ENCODE measurements at places on chromosomes 13 and 19.
A peak's percentile ranks its signal among the peaks of the same experiment; 100 is the strongest.

- DNase-seq = peak; percentile 23
These were observed at the start of gene ZNF709 for GRCh38 chr19:12484371-12485051. ZNF709 (minus strand) TSS chr19:12484816; CDS start chr19:12484657, 159 bp downstream.

GRCh38 chr13:48585456-48585840 lies 52.6 kb upstream of the RCBTB2 start:
- no peak for DNase-seq

- DNase-seq = no peak
These were observed 25.9 kb upstream of the OR10H2 start for GRCh38 chr19:15701757-15702533.

- DNase-seq = peak; percentile 95
These were observed 3.4 kb upstream of the EMP3 start for GRCh38 chr19:48321622-48322591.

DNA sequence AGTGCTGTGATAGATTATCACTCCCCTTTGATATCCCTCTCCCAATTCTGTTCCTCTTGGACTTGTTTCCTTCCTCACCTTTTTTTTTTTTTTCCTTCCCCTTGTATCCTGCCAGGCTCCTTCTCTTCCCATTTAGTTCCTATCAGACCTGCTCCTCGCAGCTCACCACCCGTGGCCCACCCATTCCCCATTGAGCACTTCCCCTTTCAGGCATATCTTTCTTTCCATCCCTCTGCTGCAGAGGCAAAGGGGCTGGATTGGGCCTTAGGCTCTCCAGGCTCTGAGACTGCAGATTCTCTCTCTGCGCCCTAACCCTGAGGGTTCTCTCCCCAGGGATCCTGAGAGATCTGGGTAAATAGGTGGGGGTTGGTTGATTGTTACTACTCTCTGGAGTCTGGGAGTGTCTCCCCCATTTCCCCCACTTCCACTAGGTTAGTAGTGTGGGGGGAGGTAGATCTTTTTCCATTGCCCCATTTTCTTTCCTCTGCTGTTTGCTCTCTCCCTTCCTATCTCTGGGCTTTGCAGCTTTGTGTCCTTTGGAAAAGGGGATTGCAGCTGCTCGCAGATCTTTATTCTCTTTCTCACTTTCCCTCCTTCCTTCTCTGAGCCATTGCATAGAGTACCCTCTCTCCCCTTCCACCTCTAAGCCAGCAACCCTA lies 2.3 kb downstream of the ARHGAP35 start:
- no peak for DNase-seq

- DNase-seq = no peak
These were observed 2.7 kb upstream of the ZFP82 start for GRCh38 chr19:36420961-36421748.

- no peak for DNase-seq
These were observed 56.3 kb upstream of the DCT start for GRCh38 chr13:94535775-94536174.

- no peak for DNase-seq
These were observed 123.2 kb downstream of the ENOX1 start for GRCh38 chr13:43663474-43664090.

GRCh38 chr13:21232599-21232998 lies 56.1 kb downstream of the MRPL57 start:
- no peak for DNase-seq

GRCh38 chr13:113027095-113027494 lies 58.1 kb downstream of the MCF2L start:
- no peak for DNase-seq

- no peak for DNase-seq
These were observed 382.8 kb upstream of the ZNF507 start for GRCh38 chr19:31962561-31962996.

- DNase-seq = no peak
These were observed 380.7 kb downstream of the SLITRK5 start for GRCh38 chr13:88051746-88052482.

DNA sequence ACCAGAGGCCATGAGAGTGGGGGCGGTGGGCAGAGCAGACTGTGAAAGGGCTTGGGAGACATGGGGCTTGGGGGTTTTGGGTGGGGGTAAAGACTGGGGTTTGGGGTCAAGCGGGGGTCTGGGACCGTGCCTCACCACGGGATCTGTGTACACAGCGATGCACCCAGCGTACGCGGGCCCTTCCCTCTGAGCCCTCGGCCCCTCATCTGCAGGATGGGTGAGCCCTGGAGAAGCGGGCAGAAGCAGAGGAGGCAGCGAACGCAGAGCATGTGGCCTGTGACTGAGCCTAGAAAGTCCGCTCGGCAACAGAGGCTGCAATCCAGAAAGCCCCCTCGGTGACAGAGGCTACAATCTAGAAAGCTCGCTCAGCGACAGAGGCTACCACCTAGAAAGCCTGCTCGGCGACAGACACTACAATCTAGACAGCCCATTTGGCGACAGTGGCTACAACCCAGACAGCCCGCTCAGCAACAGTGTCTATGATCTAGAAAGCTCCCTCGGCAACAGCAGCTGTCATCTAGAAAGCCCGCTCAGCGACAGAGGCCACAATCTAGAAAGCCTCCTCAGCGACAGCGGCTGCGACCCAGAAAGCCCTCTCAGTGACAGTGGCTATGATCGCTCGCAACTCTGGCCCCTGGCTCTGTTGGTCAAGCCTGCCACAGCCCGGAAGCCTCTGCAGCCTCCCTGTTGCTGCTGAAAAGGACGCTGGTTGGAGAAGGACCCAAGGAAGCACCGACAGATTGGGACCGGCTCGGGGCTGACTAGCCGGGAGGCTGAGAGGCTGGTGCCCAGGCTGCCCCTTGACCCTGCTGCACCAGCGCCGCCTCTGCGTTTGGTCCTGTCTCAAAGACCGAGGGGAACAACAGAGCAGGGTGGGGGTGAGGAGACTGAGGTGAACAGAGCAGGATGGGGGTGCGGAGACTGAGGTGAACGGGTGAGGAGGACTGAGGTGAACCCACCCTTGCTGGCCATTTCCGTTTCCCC lies 68.6 kb downstream of the SPACA7 start:
- no peak for DNase-seq

- DNase-seq = no peak
These were observed 10.2 kb downstream of the KRI1 start for GRCh38 chr19:10555610-10555973.

DNA sequence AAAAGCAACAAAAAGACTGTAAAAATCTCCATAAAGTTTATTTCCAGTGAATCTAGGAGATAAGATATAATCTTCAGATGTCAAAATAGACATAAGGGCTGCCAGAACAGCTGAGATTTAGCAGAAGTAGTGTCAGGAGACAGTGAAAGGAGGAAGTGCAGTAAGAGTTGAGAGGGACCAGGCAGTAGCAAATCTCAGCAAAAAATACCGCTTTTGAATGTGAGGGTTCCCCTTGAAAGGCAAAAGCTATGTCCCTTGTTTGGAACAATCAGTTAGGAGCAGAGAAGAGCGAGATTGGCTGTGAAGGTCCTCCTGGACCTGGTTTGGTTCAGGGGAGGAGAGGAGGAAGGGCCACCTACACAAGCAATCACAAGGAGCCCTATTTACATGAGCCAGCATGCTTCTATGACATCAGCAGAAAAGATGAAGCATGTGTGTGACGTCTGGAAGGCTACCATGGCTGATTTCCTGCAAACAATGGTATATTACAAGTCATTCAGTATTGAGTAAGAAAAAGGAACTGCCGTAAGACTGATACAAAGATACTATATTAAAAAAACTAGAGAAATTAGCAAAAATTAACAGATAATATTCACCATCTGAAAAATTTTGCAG lies 98.9 kb upstream of the SIAH3 start:
- DNase-seq = no peak

GRCh38 chr13:100304229-100304628 lies 215.3 kb downstream of the PCCA start:
- no peak for DNase-seq

- no peak for DNase-seq
These were observed 15.6 kb downstream of the EMP3 start for GRCh38 chr19:48340995-48341394.

DNA sequence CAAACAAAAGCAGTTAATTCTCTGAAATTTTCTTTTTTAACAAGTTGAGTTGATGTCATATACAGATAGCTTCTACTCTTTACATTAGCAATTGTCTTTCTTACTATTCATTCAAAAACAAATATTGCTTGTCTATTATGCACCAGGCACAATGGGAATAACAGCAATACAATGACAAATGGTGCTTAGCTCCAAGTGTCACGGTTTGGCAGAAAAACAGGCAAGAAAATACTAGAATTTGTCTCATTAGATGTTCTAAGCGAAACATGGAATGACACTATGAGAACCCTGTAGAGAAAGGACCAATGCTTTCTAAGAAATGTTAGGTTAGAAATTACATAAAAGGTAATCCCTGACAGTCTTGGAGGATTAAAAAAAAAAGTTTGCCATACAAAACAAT lies 187.6 kb downstream of the PCDH9 start:
- DNase-seq = no peak

- DNase-seq = no peak
These were observed 17.8 kb downstream of the PROZ start for GRCh38 chr13:113176280-113176679.

GRCh38 chr13:106182404-106182803 lies 353.1 kb downstream of the EFNB2 start:
- no peak for DNase-seq

DNA sequence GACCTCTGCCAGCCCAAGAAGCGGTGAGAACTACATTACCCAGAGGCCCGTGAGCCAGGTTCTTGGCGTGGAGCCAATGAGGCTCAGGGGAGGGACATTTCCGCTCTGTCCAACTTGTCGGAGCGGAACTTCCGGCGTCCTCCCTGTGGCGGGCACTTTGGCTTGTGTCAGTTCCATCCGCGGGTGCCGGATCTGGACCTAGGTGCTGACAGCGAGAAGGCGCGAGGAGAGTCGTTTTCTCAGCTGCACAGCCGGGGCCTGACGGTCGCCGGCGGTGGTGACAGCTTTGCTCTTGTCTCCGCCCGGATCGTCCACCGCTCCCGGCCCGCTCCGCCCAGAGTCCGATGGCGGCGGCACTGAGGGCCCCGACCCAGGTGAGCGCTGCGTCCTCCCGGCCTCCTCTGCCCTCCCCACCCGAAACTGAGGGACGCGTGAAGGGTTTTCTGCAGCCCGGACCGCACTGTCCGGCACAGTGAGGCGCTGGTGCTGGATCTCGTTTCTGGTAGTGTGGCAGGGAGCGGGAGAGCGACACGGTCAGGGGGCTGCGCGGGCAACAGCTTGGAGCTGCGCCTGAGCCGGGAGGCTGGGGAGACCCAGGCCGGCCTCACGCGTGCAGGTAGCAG lies at the start of gene ZNF530:
Gene ZNF530 (plus strand): TSS at position 125 of the 623 bp plus-strand sequence. CDS start 4,461 bp downstream, outside the sequence.
- peak; percentile 66 for DNase-seq

DNA sequence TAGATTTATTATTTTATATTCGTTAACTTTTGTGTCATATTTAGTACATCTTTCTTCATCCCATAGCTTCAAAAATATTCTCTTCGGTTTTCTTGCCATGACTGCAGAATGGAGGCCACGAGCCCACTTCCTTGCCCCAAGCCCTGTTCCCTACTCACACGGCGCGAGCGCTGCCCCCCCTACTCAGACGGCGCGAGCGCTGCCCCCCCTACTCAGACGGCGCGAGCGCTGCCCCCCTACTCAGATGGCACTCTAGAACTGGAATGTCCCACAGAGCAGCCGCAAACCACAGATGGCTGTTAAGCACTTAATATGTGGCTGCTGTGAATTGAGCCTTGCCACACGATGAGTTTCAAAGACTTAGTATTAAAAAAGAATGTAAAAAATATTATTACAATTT lies 102.2 kb upstream of the PEG3 start:
- no peak for DNase-seq

DNA sequence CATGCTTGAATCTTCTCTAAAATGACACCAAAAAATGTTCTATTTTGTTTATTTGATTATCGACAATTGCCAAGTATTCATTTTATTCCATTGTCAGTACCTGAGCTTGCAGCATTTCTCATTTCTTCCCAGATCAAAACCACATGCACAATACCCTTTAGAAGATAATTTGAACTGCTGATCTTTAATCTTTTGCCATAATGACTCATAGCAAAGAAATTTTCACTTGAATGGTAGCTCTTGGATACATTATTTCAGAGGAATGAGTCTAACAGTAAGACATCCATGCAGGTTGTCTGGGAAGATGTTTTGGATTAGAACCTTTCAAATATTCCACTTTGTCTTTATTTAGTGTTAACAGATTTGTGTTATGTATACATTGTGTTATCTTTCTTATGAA lies 42.0 kb upstream of the RXFP2 start:
- no peak for DNase-seq

DNA sequence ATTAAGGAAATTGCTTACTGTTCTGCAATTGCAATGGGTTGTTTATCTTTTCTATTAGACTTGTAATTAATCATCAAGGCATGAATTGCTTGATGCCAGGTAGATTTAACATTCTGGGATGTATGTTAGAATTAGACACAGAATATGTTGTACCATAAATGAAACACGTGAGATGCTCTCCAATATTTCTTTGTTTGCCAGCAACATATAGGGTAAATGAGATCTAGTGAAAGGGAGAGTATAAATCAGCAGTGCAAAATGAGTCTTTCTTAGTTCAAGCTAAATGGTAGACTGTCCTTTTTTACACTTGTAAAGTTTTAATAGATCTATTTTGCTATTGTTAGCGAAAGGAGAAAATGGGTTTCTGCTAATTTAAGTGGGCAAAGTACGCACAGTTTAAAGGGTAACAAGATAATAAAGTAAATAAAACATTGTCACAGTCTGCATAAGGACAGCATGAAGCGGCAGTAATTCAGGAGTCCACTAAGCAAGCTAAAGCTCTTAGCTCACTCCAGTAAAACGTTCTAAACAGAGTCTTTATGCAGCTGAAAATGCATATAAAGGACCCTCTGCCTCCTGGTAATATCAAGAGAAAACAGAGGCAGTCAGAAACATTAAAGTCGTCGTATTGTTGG lies 1137.1 kb downstream of the OLFM4 start:
- DNase-seq = no peak

DNA sequence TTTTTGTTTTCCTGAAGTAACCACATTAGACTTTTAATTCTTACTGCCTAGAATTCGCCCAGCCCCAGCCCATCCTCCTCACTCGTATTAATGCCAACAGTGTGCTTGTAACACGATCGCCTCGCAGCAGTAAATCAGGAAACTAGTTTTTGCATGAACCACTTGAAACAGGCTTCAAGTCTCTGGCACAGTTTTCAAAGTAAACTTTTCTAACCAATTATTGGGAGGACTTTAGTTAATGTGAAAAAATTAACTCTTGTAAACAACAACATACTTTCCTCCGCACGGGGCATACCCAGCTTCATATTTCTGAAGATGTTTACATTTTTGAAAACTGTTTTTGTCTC lies 39.2 kb downstream of the TNFRSF19 start:
- DNase-seq = no peak

DNA sequence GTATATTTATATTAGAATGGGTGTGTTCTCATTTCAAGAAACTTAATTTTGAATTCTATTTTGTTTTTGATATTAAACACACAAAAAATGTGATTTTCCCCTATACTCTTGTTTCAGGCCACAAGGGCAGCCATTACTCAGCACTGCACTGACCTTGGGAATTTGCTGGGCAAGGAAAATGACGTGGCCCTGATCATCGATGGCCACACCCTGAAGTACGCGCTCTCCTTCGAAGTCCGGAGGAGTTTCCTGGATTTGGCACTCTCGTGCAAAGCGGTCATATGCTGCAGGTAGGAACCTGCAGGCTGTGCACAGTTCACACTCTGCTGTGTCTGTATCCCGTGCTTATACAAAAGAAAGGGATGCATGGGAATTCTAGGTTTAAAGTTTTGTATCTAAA lies 327.3 kb downstream of the ATP8A2 start:
- DNase-seq = no peak

Measured in esophagus squamous epithelium (tissue), 5 donors.